ENCODE measurements at places on chromosomes 5 and 9. TPM values are rescaled to one million over a fixed set of nuclear protein-coding genes. Genes with fewer than 3 reads are reported as not detected.

GRCh38 chr9:107614765-107615164, 125.2 kb upstream of the KLF4 start:
- no peak for DNase-seq

DNA sequence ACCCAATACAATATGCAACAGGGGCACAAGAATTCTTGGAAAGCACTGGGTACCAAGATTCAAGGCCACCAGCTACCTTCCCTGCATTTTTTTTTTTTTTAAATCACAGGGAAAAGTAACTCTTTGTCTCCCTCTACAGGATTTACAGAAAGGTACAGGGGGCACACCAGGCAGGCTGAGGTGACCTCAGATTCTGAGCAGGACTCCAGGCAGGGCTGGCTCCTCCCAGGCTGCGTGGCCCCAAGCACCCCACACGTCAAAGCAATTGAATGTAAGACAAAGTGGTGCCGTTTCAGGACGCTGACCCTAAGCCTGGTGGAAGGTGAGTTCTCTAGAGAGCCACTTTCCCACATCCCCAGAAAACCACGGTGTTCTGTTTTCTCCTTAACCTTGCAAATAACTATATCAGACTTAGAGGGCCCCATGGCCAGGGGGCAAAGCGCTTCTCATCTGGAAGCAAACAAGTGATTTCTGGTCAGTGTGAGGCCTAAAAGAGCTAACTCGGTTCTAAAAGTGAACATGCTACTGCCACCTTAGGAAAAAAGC, 222.6 kb downstream of the ROR2 start:
- DNase-seq: peak; percentile 29

DNA sequence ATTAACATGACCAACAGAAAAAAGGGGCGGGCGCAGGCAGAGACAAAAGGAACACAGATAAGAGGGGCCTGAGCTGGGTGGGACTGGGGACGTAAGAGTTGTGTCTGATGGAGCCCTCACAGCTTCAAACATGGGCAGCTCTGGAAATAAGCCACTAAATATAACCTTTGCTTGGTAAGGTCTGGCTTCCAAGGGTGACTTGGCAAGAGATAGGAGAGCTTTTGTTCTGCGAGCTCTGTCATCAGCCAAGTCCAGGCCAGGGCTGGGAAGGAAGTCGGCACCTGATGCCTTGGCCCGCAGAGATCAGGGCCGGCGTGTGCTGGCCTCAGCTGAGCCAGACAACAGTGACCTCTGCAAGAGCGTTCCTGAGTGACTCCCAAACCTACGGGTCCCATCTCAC, 11.8 kb downstream of the TRUB2 start:
- DNase-seq: no peak

The SHROOM1 gene
- 6.4 TPM for polyA plus RNA-seq

- DNase-seq: no peak
Observed at GRCh38 chr5:103433211-103433610, 129.4 kb downstream of the NUDT12 start.

GRCh38 chr5:103621548-103621930, 59.0 kb upstream of the NUDT12 start:
- DNase-seq: no peak

GRCh38 chr5:34656001-34656699, at the start of gene RAI14:
TSS of gene RAI14 (plus strand) at chr5:34656328. CDS start at chr5:34686920, 30,592 bp downstream.
- peak; percentile 80 for DNase-seq

GRCh38 chr5:74865804-74866595, at the start of gene FAM169A:
TSS of gene FAM169A (minus strand) at chr5:74866387. CDS start at chr5:74841676, 24,711 bp downstream.
- DNase-seq: peak; percentile 37

The AFF4 gene
- polyA plus RNA-seq: 39.8 TPM

- DNase-seq: no peak
Observed at GRCh38 chr9:111195766-111196165, 134.3 kb downstream of the OR2K2 start.

GRCh38 chr5:627840-628239, 15.7 kb downstream of the CEP72 start:
- DNase-seq: no peak

DNA sequence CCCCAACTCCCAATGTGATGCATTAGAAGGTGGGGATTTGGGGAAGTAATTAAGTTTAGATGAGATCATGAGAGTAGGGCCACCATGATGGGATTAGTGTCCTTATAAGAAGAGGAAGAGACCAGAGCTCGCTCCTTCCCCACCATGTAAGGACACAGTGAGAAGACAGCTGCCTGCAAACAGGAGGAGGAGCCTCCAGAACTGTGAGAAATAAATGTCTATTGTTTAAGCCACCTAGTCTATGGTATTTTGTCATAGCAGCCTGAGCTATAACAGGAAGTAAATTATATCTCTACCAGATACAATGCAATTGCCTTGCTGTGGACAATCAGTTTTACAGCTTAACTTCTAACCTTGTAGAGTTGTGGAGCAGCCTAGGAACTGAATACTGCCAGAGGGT, 58.0 kb downstream of the ANKRD33B start:
- DNase-seq: no peak

- DNase-seq: no peak
Observed at GRCh38 chr9:75499812-75500211, 390.7 kb upstream of the PCSK5 start.

GRCh38 chr5:42641336-42642005, 115.1 kb upstream of the CCDC152 start:
- no peak for DNase-seq

GRCh38 chr5:150175536-150175935, 9.0 kb downstream of the CDX1 start:
- DNase-seq: no peak

DNA sequence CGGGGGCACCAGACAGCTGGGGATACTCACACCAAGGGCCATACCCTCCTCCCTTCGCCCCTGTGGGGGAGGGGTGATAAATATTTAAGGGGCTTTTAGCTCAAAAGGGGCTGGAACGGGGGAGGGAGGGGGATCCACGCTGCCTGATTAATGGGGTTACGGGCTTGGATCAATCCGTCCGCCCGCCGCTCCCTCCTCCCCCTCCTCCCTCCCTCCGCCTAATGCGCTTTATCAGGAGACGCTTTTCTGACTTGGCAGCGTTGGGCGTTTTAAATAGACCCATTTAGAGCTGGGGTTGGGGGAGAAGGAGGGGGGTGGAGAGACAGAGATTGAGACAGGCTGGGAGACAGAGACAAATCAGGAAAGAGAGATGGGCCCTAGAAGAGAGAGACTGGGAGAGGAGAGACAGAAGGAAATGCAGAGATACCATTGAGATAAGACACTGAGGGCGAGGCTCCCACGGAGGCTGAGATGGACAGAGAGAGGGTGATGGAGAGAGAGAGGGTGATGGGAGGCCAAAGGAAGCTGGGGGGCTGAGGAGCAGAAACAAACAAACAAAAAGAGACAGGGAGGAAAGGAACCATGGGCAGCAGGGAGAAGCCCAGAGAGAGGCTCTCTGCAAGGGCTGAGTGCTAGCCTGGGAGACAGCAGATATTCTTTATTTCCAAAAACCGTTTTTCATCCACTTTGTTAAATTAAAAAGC, 10.3 kb downstream of the CNTFR start:
- peak; percentile 79 for DNase-seq

The EQTN gene
- 0.46 TPM for polyA plus RNA-seq

DNA sequence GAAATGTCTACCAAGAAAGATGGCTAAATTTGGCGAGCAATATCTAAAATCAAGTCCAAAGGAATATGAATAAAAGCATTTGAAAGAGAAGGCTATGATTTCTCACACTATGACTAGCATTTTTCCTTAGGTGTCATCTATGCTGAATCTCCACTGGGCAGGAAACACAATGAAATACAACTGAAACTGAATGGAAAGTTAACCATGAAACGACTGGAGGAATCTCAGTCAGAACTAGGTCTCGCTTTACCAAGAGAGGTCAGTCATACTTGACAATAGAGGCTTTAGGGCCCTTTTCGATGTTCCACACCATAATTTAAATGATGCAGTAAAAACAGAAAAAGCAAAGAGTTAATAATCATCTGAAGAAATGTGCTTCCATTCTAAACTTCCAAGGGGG, 339.0 kb downstream of the PDE4D start:
- DNase-seq: no peak

All from right lung (tissue), 10 donors.